ENCODE measurements at places on chromosomes 3 and 15. TPM values are rescaled to one million over a fixed set of nuclear protein-coding genes. Genes with fewer than 3 reads are reported as not detected.

Gene PRICKLE2
- total RNA-seq = 48.2 TPM

DNA sequence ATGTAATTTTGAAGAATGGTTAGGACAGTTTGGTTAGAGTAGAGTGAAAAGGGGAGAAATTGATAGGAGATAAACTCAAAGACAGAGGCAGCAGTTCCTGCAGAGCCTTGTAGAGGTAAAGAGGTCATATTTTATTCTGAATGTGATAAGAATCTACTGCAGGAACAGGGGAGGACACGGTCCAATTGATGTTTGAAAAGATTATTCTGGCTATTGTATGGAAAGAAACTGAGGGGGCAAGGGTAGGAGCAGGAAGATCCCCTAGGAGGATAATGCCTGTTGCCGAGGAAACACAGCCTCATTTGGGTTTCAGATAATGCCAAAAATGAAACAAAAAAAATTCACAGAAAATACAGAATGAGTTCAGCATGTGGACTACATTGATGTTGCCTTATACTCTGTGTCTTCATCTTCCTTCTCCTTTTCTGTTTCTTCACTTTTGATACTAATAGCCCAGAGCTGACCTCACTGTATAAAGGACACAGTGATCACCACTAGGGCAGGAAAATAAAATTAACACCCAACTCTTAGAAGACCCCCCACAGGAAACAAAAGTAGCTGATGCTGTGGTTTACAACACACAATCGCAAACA, 454.6 kb upstream of the UBE2E2 start:
- no peak for DNase-seq

- no peak for DNase-seq
Measured at GRCh38 chr15:97115761-97116070, 785.2 kb downstream of the NR2F2 start.

Gene TMEM45A
- 72.3 TPM for total RNA-seq

DNA sequence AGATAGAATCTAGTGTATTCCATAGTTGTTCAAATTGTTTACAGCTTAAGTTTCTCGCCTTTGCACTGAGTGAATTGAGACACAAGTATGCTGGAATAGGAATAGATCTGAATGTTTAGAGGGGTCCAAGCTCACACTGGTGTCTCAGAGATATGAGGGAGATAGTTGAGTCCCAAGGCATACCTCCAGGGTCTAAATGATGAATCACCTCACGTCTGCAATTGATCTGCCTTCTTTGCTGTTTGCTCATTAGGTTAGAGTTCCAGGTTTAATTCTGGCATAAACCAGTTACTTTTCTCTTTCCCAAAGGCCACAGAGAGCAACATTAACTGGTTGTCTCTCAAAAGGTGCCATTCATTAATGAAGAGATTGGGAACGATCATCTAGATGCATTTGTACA, 106.3 kb upstream of the MME start:
- DNase-seq = no peak

DNA sequence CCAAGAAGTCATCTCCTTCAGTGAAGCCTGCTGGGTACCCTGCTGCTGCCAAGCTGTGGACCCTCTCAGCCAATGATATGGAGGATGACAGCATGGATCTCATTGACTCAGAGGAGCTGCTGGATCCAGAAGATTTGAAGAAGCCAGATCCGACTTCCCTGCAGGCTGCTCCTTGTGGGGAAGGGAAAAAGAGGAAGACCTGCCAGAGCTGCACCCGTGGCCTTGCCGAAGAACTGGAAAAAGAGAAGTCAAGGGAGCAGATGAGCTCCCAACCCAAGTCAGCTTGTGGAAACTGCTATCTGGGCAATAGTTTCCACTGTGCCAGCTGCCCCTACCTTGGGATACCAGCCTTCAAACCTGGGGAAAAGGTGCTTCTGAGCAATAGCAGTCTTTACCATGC, 13.7 kb upstream of the ANP32A start:
- DNase-seq = no peak

- no peak for DNase-seq
Measured at GRCh38 chr3:16290007-16290826, 25.2 kb downstream of the OXNAD1 start.

Gene TRH
- not detected for total RNA-seq

Gene GOLGA8H
- 1.8 TPM for total RNA-seq

GRCh38 chr15:67110958-67111864, 45.8 kb downstream of the SMAD3 start:
- no peak for DNase-seq

- DNase-seq = no peak
Measured at GRCh38 chr3:5197470-5198312, 10.2 kb downstream of the EDEM1 start.

- no peak for DNase-seq
Measured at GRCh38 chr3:31297726-31298298, 234.9 kb upstream of the STT3B start.

- no peak for DNase-seq
Measured at GRCh38 chr3:72830452-72831223, 17.6 kb downstream of the SHQ1 start.

Gene HCN4
- 0.05 TPM for total RNA-seq

- DNase-seq = no peak
Measured at GRCh38 chr3:71067977-71068654, 515.4 kb downstream of the FOXP1 start.

GRCh38 chr3:126926684-126927400, 56.1 kb upstream of the PLXNA1 start:
- no peak for DNase-seq

Gene TMEM158
- 6.9 TPM for total RNA-seq

GRCh38 chr3:120182613-120183511, 88.6 kb upstream of the GSK3B start:
- no peak for DNase-seq

- DNase-seq = peak; percentile 100
Measured at GRCh38 chr3:49411968-49412631, at the start of the genes RHOA and TCTA. RHOA (minus strand) TSS chr3:49411976; CDS start chr3:49375589, 36,387 bp downstream. TCTA (plus strand) TSS chr3:49412423; CDS start chr3:49412427, 4 bp downstream.

- DNase-seq = no peak
Measured at GRCh38 chr3:4855676-4856075, 123.6 kb upstream of the BHLHE40 start.

GRCh38 chr3:115409596-115409995, 213.7 kb upstream of the GAP43 start:
- no peak for DNase-seq

- DNase-seq = no peak
Measured at GRCh38 chr3:122690096-122690495, 9.5 kb downstream of the PARP14 start.
